Fibroblast of skin of back (primary cell): ENCODE measurements at places on chromosomes 4 and X.

GRCh38 chr4:119873132-119873531, 193.5 kb downstream of the MAD2L1 start:
- no peak for DNase-seq

DNA sequence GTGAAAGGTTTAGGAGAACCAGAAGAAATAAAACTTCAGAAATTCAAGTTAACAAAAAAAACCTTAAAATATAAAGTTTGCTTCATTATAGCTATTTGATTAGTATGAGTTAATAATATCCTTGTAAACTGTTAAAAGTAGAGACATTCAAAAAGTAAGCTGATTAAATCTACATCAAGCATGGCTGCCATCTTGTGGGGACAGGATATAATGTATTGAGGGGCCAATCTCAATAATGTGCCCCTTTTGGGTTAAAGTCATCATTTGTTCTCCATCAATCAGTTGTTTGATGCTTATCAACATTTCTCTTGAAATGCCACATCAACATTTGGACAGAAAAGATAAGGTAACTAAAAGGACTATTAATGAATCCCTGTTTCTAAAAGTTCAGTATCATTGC, 4.6 kb upstream of the GRID2 start:
- peak; percentile 25 for DNase-seq

DNA sequence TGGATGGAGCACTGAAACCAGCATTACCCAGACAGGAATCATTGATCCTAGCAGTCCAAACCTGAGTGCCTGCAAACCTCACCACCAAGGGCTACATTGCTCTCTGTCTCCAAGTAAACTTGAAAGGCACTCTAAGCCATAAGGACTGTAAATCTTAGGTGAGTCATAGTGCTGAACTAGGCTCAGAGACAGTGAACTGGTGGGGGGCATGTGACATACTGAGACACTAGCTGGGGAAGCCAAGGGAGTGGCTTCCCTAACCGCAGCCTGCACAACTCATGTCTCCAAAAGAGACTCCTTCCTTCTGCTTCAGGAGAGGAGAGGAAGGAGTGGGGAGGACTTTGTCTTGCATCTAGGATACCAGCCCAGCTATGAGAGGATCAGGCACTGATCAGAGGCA, 235.5 kb upstream of the ACTRT1 start:
- DNase-seq: no peak

DNA sequence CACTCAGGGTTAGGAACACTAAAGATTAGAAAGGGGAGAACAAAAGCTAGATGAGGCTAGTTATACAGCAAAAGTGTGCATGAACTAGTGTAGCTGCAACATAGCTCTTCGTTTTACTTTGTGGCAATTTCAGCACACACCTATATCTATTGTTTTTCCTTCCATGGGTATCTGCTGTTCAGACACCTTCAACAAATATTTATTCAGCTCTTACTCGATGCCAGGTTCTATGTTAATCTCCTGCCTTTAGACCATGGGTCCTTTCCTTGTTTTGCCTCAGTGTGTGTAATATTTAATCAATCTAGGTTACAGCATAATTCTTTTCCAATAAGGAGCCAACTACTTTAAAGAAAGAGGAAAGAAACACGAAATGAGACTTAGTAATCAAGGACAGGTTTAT, 10.4 kb upstream of the FAM9A start:
- no peak for DNase-seq

GRCh38 chrX:149145845-149146285, 359.2 kb downstream of the IDS start:
- peak; percentile 13 for DNase-seq
